ENCODE measurements at places on chromosomes 5 and 9.

- peak; percentile 82 for DNase-seq
These were observed 3.7 kb upstream of the STXBP1 start for GRCh38 chr9:127608104-127608966.

- DNase-seq, result no peak
These were observed 127.5 kb upstream of the WWC1 start for GRCh38 chr5:168163966-168164365.

DNA sequence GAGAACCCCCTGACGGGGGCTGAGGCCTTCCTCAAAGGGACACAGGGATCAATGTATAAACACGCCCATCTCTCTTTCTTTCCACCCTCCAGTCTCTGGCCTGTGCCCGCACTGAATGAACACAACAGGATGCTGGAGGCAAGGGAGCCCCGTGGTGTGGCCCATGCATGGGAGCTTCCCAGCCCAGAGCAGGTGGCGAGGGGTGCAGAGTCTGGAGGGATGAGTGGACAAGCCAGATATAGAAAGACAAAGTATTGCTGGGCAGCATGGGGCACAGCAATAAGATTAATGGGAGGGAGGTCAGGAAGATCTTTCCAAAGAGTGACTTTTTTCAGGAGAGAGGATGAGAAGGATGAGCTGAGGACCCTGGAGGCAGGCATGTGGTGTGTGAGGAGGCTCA is 103.7 kb downstream of the C5orf15 start:
- DNase-seq, result no peak

GRCh38 chr5:144089401-144090021 is 80.9 kb downstream of the YIPF5 start:
- DNase-seq, result no peak

- DNase-seq, result no peak
These were observed 45.3 kb upstream of the DENND4C start for GRCh38 chr9:19185191-19185590.

- DNase-seq, result no peak
These were observed 6.9 kb downstream of the ADGRV1 start for GRCh38 chr5:90565491-90565890.

GRCh38 chr5:56432321-56432720 is 199.2 kb upstream of the ANKRD55 start:
- DNase-seq, result no peak

Data from nephron progenitor cell (in vitro differentiated cells).